ENCODE measurements at places on chromosomes 5 and 9.

DNA sequence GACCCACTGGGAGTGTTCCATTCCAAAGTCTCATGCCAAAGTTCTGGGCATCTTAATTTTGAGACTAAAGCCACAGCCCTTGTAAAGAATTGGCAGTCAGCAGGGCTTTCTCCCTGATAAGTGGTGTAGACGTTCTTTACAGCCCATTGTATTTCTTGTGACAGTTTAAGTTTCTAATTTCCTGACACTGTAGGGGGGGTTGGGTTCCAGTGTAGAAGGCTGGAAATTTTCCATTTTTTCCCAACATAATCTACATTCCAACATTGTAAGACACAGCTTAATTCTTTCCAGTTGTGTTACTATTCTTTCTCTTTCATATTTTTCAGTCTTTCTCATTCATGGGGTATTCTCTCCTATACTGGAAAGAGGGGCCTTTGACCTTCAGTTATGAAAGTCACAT is 121.1 kb downstream of the FBXL7 start:
- no peaks in the 10 kb centered on the region for H3K36me3 ChIP-seq
- no peaks in the 10 kb centered on the region for H3K4me1 ChIP-seq
- no peaks in the 10 kb centered on the region for H3K27me3 ChIP-seq
- no peak overlapping the region for H3K4me3 ChIP-seq
- H3K27ac ChIP-seq = no peak overlapping the region

DNA sequence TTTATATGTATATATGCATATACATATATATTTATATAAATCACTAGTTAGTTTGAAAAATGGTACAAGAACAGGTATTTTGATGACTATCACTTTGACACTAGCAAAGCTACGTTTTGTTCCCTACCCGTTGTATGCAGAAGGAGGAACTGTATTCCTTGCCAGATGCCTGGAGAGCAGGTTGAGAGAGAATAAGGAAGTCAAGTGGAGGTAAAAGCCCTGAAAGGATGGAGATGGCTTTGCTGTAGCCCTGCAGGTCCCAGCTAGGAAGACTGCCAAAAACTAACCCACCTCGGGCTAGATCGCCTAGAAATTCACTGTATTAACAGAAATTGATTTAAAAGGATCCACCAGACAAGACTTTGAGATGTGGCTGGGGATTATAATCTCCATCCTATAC is 229.3 kb downstream of the RFX3 start:
- no peak overlapping the region for H3K27ac ChIP-seq
- peaks cover 4% of the 10 kb centered on the region for H3K4me1 ChIP-seq
- no peak for DNase-seq

DNA sequence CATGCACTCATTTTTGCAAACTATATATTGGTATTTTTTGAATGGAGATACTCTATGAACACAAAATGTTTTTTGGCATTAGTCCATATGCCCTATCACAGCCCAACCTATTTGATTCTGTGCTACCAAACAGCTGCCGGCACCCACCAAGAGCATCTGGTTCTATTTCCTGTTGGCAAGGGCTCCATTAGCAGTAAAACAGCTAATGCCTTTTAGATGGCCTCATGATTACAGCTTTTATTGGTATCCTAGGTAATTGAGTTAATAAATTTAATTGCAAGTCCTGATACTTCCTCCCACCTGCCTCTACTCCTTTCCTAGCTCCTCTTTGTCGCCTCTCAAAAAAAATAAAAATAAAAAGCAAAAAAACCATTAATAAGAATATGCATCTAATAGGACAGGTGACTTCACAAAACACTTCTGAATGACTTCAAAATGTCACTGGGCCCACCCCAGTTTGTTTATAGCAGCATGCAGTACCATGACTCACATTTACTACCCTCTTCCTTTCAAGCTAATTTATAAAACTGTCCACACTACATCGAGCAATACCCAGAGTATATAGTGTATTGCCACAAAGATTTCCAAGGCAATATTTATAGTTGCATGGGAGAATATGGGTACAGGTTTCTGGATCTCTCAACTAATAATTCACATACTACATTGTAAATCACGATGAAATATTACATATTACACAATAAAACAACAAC is 620.4 kb downstream of the SLCO4C1 start:
- no peak for DNase-seq
- no peak overlapping the region for H3K4me3 ChIP-seq
- H3K4me1 ChIP-seq = no peaks in the 10 kb centered on the region
- H3K27me3 ChIP-seq = no peaks in the 10 kb centered on the region
- no peak overlapping the region for H3K27ac ChIP-seq

DNA sequence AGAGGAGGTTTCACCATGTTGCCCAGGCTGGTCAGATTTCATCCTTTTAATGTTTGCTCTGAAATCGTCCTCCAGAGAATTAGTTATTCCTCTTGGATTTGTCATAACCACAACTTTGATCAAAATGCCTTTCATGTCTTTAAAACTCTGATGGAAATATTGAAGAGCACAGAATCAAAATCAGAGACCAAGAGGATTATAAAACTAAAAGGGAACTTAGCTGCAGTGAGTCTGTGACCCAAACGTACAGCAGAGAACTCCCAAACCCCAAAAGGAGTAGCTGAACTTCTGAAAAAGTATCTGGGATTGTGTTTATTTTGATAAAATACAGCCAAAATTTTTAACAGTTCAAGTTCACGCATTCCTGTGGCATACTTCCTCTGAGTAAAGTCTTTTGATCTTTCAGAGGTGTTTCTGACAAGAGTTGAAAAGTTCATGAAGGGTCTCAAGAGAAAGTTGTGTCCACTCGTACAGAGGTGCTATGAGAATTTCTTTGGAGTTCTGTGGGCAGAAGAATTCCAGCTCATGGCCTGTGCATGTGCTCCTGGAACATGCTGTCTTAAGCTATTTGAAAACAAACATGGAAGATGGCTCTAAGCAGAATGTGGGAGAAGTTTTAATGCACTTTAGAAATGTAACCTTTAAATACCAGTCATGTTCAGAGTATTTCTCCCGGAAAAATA is 124.0 kb downstream of the ESM1 start:
- H3K27ac ChIP-seq = no peak overlapping the region
- peaks cover 14% of the 10 kb centered on the region for H3K36me3 ChIP-seq
- H3K4me1 ChIP-seq = no peaks in the 10 kb centered on the region
- no peak for DNase-seq
- H3K27me3 ChIP-seq = peaks cover 24% of the 10 kb centered on the region

- no peak overlapping the region for H3K4me3 ChIP-seq
- H3K27ac ChIP-seq = no peak overlapping the region
Measured at GRCh38 chr5:111584651-111585050, 72.3 kb upstream of the STARD4 start.

- H3K27me3 ChIP-seq = no peaks in the 10 kb centered on the region
- no peaks in the 10 kb centered on the region for H3K4me1 ChIP-seq
- no peak overlapping the region for H3K4me3 ChIP-seq
- no peak for DNase-seq
Measured at GRCh38 chr5:137938751-137939143, 49.5 kb downstream of the PKD2L2 start.

DNA sequence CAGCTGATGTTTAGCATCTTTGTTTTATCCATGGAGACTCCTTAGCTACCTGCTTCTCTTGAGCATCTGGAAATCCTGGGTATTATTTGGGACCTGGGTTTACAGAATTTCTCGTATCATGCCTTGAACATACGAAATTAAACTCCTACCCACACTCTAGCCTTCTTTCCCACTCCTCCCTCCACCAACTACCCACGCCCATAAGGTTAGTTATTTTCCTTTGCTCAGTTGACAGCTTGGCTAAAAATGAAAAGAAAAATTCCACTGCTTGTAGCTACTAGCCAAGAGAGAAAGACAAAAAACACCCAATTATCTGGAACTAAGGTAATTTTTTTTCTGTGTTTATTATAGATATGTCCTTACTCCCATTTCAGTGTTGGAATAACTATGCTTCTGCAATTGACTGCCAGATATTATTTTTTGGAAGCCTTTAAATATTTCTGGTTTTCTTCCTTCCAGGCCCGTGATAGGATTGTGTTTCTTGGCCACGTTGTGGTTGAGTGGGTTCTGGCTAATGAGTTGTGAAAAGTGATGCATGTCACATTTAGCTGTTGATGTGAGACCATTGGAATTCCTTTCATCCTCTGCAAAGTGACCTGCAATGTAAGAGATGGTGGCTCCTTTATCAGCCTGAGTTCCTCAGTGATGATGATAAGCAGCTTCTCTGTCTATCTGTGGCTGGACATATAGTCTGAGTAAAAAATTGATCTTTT is 308.1 kb downstream of the LRRC70 start:
- H3K36me3 ChIP-seq = no peaks in the 10 kb centered on the region
- peaks cover 5% of the 10 kb centered on the region for H3K27me3 ChIP-seq
- DNase-seq = no peak

- H3K4me3 ChIP-seq = no peak overlapping the region
- H3K27me3 ChIP-seq = peaks cover 12% of the 10 kb centered on the region
- no peaks in the 10 kb centered on the region for H3K4me1 ChIP-seq
- H3K27ac ChIP-seq = no peak overlapping the region
- DNase-seq = no peak
Measured at GRCh38 chr5:180155365-180155926, 53.6 kb downstream of the RASGEF1C start.

GRCh38 chr5:159241946-159242552 is 21.0 kb upstream of the UBLCP1 start:
- no peak overlapping the region for H3K27ac ChIP-seq
- no peak overlapping the region for H3K4me3 ChIP-seq
- H3K27me3 ChIP-seq = no peaks in the 10 kb centered on the region
- H3K4me1 ChIP-seq = peaks cover 3% of the 10 kb centered on the region

- peaks cover 39% of the 10 kb centered on the region for H3K4me1 ChIP-seq
- H3K4me3 ChIP-seq = peak overlapping the region; percentile 95
- H3K27me3 ChIP-seq = no peaks in the 10 kb centered on the region
- no peak for DNase-seq
Measured at GRCh38 chr9:98255061-98255577, 330 bp downstream of the TBC1D2 start.

GRCh38 chr9:36665921-36666431 is 93.3 kb downstream of the MELK start:
- no peak overlapping the region for H3K27ac ChIP-seq
- peaks cover 5% of the 10 kb centered on the region for H3K4me1 ChIP-seq
- H3K36me3 ChIP-seq = no peaks in the 10 kb centered on the region
- H3K4me3 ChIP-seq = no peak overlapping the region
- no peaks in the 10 kb centered on the region for H3K27me3 ChIP-seq
- no peak for DNase-seq

- H3K27ac ChIP-seq = peak overlapping the region; percentile 35
- peaks cover 57% of the 10 kb centered on the region for H3K36me3 ChIP-seq
- H3K27me3 ChIP-seq = no peaks in the 10 kb centered on the region
Measured at GRCh38 chr5:74801941-74802340, 34.9 kb downstream of the NSA2 start.

DNA sequence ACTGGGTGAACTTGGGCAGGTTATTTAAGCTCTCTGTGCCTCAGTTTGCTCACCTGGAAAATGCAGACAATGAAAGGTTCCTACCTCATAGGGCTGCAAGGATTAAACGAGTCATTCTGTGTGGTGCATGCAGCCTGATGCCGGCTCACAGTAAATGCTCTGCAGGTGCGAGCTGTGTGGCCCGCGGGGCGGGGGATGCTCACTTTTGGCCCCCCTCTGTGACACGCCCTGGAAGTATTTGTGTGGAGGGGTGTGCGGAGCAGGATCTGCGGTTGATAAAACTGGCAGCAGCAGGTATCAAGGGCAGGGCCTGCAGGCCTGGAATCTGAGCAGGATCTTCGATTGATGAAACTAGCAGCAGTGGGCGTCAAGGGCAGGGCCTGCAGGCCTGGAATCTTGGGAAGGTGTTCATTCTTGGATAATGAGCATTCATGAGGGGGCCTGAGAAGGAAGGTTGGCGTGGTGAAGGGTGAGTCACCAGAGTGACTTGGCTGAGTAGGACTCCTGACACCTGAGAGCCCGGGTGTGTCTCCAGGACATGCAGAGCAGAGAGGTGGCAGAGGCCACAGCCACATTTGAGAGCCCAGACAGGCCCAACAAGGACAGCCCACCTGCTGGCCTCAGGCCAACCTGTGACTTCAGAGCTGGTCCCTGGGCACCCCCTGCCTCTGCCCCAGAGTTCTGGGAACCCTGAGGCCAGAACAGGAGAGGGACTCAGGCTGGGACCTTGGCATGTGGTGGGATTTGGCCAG is 11.9 kb downstream of the UNC5A start:
- DNase-seq = no peak
- H3K36me3 ChIP-seq = no peaks in the 10 kb centered on the region
- no peak overlapping the region for H3K27ac ChIP-seq
- no peak overlapping the region for H3K4me3 ChIP-seq

- peaks cover 14% of the 10 kb centered on the region for H3K27me3 ChIP-seq
- no peak overlapping the region for H3K4me3 ChIP-seq
- peaks cover 2% of the 10 kb centered on the region for H3K4me1 ChIP-seq
Measured at GRCh38 chr5:176185133-176185733, 53.0 kb upstream of the SIMC1 start.

DNA sequence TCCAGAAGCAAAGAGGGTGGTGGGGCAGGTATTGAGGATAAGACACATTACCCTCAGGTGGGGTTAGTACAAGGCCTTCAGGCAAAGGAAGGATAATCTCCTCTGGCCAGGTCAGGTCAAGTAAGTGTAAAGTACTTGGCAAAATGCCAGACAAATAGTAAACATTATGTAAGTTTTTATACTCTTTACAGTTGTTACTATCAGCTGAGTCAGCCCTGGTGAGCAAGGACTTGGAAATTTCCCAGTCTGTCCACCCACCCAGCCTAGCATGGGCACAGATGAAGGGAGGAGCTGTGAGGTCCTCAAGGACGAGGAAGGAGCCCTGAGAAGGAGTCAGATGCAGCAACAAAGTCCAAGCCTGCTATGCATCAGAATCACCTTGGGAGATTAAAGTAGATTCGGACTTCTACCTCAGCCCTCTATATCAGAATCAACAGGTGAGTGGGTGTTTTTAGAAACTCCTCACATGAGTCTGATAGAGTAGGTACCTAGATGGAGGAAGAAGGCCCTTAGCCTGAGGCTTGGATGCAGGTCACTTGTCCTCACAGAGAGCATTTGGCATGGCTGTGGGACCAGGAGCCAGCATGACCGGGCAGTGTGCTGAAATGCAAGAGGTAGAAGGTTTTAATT is 50.2 kb upstream of the BARX1 start:
- H3K4me1 ChIP-seq = peaks cover under 1% of the 10 kb centered on the region
- no peak overlapping the region for H3K27ac ChIP-seq
- peaks cover 13% of the 10 kb centered on the region for H3K27me3 ChIP-seq
- H3K4me3 ChIP-seq = no peak overlapping the region

DNA sequence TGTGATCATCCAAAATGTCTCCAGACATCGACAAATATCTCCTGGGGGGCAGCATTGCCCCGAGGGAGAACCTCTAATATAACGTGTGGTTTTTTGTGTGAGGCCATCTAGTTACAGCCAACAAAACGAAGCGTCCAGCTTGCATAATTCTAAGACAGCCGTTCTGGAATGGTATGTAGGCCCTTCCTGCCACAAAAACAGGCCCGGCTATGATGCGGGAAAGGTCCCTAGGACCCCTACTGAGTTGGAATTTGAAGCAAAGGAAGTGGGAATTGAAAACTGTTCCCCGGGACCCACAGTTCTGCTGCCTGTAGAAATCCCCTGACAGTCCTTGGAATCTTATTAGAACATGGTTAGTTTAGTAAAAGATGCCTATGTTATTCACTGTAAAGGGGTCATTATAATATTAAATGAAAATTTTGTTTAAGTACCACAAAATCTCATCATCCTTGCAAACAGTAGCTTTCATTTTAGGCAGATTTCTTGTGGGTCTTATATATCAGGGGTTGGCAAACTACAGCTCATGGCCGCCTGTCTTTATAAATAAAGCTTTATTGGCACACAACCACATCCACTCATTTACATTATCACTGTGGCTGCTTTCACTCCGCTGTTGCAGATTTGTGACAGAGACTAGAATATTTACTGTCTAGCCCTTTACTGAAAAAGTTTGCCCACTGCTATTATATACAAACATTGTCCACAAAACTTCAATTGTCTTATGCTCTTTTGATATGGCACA is 70.7 kb downstream of the MSX2 start:
- peaks cover 2% of the 10 kb centered on the region for H3K4me1 ChIP-seq
- no peak for DNase-seq
- H3K36me3 ChIP-seq = no peaks in the 10 kb centered on the region
- H3K27me3 ChIP-seq = peaks cover 58% of the 10 kb centered on the region
- no peak overlapping the region for H3K27ac ChIP-seq

All from naive thymus-derived CD8-positive, alpha-beta T cell (primary cell).